ENCODE measurements at places on chromosomes 7 and 10.
A peak's percentile ranks its signal among the peaks of the same experiment; 100 is the strongest.

DNA sequence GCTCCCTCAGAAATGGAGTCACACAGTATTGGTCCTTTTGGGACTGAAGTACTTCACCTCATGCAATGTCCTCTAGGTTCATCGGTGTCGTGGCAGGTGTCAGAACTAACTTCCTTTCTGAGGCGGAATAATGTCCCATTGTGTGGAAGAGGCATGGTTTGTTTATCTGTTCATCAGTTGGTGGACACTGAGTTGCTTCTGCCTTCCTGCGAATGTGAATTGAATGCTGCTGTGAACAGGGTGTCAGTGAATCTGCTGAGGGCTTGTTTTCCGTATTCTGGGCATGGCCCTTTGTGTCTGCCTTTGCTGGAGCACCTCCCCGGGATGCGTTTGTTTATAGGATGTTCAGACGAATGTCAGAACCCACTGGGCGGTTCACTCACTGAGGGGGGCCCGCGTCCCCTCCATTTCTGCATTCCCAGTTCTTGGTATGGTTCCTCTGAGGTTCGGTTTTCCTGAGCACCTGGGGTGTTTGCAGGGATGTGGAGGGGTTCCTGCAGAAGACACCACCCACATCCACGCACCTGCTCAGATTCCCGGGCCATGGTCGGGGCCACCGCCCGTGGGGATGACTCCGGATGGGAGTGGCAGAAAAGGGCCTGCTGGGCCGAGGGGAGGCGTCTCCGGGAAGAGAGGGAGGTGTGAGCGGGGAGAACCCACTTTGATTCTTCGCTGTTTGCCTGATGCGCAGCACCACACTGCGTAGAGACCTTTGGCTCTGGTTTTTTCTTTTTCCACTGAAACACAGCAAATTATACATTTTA is 33.1 kb downstream of the CHST12 start:
- no peak for DNase-seq

GRCh38 chr10:7477538-7478334 is 66.9 kb upstream of the SFMBT2 start:
- no peak for DNase-seq

DNA sequence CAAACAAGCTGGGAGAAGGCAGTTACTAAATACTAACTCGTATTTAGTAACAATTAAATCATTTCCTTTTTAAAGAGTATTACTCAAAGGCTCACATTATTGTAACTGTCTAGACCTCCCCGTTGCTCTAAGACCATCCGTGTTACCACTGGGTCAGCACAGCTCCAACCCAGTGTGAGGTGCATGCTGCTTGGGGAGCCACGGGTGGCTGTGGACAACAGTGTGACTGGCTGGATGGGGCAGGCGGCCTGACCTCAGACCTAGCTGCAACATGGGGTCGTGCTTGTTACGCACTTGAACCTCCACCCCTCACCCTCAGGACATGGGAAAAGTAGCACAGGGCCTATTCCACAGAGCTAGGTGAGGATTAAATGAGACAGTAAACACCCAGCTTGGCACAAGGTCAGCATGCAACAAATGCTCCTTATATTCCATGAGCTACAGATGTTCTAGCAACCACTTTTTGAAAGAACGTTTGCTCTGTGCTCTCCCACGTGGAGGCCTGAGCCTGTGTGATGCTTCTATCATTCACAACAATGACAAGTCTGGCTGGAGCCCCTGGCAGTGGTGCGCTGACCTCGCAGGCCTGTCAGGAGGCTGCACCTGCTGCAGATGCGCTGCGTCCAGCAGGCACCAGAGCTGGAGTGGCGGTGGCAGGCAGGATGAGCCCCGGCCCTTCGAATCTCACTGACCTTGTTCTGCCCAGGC is 135.7 kb downstream of the PKD1L1 start:
- peak; percentile 39 for DNase-seq

- peak; percentile 88 for DNase-seq
Measured at GRCh38 chr7:84039432-84039831, 155.2 kb downstream of the SEMA3A start.

DNA sequence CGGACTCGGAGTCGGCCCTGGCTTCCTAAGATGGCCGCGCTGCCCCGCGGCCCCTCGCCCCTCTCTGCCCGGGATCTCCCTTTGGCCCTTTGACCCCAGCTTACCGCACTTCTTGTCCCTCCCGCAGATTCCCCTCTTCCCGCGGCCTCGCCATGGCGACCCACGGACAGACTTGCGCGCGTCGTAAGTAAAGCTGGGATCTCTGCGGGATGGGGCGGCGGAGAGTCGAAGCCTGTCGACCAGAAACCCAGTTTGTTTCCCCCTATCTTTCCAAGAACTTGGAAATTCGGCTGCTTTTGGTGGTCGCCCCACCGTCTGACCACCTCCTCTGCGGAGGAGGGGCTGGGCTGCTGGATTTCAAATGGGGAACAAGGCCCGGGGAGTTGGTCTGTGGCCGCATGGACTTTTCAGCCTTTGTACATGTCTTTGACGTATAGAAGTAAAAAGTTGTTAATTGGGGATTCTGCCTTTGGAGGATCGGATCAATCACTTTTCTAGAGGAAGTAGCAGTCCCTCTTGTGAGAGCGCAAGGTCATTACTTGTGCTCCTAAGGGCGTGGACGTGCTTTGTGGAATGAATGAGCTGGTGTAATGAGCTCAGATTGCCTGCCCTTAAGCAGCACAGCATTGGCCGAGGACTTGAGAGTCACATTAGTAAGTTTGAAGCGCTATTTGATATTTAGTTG is 553 bp downstream of the VDAC2 start:
- no peak for DNase-seq

DNA sequence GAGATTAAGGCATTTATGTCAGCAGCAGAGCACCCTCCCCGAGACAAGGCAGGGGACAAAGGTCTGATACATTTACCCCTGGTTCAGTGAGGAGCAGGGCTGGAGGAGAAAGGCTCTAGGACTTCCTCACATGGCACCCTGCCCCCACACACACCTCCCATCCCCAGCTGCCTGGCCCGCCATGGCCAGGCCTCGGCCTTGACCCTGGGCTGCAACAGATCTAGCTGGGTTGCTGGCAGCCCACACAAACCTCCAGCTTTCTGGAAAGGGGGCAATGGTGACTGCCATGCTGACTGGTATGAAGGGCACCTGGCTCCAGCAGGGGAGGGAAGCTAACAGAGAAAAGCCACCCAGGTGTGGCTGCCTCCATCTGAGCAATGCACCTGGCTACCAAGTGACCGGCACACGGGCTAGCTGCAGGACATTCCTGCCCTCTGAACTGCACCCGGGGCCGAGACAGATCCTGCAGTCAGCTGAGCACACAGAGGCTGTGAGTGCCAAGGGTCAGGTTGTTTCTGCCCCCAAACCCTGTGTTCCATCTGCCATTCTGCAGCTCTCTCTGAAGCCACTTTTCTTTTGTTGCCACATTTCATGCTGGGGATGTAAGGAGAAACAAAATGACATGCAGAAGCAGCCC is 85.8 kb upstream of the LRRC18 start:
- no peak for DNase-seq

DNA sequence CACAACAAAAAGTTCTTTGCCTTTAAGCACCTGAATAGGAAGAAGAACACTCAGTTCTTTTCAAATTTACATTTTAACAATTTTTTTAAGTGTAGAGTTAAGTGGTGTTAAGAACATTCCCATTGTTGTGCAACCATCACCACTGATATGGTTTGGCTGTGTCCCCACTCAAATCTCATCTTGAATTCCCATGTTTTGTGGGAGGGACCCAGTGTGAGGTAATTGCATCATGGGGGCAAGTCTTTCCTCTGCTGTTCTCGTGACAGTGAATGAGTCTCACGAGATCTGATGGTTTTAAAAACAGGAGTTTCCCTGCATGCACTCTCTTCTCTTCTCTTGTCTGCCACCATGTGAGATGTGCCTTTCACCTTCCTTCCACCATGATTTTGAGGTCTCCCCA is 155.7 kb downstream of the PLXNA4 start:
- DNase-seq: no peak

GRCh38 chr10:23376229-23376655 is 31.6 kb upstream of the C10orf67 start:
- no peak for DNase-seq

GRCh38 chr7:55171157-55171556 is 152.3 kb downstream of the EGFR start:
- DNase-seq: no peak

DNA sequence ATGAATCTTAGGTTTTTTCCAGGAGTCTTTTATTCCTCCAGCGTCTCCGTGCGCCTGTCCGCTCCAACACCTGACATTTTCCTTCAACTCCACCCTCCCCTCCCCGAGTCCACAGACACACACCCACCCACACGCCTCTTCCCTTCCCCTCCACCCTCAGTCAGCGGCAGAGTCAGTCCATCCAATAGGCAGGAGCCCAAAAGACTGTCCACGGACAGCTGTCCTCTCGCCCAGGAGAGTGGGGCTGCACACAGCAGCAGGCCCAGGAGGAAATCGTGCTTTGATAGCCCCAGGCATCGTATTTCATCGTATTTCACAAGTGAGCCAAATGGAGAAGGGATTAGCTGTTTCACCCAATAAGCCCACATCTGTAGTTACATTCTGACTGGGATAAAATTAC is 285.1 kb downstream of the ZEB1 start:
- peak; percentile 43 for DNase-seq

- no peak for DNase-seq
Measured at GRCh38 chr10:71459513-71459912, 62.8 kb downstream of the CDH23 start.

DNA sequence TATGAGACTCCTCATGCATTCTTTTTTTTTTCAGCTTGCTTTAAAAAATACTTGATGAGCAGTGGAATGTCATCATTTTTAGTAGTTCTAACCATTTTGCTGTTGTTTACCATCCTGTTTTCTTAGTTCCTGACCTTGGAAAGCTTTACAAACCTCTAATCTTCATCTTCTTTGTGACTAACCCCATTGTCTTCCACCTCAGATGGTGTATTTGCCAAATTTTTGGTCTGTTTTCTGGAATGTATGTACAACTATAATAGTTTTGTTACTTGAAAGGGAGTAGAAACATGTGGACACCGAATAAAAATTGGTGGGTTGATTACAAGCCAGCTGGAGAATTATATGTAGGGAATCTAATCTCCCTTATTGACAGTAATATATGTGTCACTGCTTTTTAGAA is 172.7 kb downstream of the SND1 start:
- DNase-seq: no peak

DNA sequence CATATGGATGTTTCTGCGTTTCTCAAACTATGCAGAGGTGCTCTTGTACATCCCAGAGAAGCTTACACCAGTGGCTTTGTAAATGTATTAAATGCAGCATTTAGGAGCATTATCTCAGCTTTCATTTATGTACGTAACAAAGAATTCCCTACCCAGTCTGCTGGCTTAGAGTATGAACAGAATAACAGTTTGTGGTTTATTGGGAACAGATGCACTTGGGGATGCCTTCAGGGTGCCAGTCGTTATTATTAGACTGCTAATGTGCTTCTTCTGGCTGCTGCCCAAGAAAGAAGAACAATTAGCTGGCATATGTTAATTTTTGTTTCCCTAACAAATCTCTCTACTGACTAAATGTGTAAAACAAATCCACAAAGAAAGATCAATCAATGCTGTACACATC is 241.9 kb downstream of the FOXP2 start:
- no peak for DNase-seq

GRCh38 chr7:17207220-17207619 is 91.2 kb upstream of the AHR start:
- DNase-seq: no peak

DNA sequence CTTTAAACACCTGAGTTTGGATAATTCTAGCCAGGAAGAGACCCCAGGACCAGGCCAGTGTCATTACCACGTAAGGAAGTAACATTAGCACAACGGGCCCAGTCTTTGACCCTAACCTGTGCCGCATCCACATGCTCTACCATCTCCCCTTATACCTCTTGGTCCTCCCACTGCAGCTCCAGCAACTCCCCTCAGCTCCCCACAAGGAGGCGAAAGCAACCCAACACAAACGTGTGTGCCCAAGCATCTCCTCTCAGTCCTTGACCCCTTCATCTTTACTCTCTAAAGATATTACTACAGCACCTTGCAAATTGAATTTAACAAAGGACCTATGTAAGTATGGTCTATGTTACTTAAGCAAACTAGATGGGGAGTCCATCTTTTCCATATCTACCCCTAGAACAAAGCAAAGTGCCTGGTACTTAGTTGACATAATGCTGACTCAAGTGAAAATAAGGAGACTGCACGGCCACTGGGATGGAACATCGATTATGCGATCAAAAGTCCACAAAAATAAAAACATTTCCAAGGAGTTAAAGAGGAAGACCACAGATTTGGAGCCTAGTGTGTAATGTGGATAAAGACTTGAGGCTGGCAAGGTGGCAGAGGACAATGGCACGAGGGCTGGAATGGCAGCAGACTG is 147.7 kb downstream of the JAZF1 start:
- DNase-seq: no peak

- DNase-seq: no peak
Measured at GRCh38 chr7:98719396-98719795, 102.3 kb downstream of the NPTX2 start.

DNA sequence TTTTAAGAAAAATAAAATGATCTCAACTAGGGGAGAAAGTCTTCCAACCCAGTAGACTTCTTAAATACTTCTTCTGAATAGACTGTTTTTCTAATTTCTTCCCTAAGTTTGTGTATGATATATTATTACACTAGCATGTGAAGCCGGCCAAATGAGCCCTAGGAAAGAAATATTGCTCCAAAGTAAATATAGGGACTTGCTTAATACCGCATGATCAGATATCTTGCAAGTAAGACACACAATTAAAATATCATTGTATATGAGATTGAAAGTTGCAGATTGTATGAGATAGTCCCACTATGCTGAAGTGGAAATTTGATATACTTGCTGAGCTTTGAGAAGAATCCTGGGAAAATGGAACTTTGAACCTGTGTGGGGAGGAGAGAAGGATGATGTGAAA is 225.7 kb downstream of the BAMBI start:
- no peak for DNase-seq

DNA sequence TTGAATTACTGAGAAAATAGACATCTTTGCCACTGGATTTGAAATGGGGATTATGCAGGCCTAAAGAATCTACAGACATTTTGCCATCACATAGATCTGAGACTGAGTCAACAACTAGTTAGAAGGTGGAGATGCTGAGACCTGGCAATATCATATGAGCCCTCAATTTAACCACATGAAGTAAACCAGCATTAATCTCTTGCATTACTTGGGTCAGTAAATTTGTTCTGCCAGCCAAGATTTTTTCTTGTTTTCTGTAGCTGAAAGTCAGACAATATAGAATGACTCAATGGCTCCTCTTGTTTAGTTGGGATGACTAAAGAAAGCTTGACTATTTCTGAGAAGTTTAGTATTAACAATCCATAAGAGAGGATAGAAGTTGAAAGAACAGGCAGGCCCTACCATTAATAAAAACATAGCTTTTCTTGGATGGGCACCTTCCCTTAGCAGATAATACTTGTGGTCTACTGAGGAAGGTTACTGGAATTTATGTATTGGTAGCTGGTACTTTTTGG is 396.7 kb upstream of the SORCS1 start:
- no peak for DNase-seq

GRCh38 chr7:94389381-94389780 is 5.3 kb upstream of the COL1A2 start:
- no peak for DNase-seq

- DNase-seq: no peak
Measured at GRCh38 chr10:48455055-48455391, 148.5 kb downstream of the MAPK8 start.
